ENCODE measurements at places on chromosomes 11 and 22. TPM values are rescaled to one million over a fixed set of nuclear protein-coding genes. Genes with fewer than 3 reads are reported as not detected.

Gene NRIP3
- 4.1 TPM for total RNA-seq

Gene ABCC8
- total RNA-seq = not detected

Gene KCNK4
- total RNA-seq = not detected

Gene MMP12
- 0.83 TPM for total RNA-seq

Gene OR8D1
- total RNA-seq = not detected

Gene OR8G1
- not detected for total RNA-seq

Measured in fibroblast of lung (primary cell).